GM12878 (cell line): ENCODE measurements at places on chromosomes 1 and 21. TPM values are rescaled to one million over a fixed set of nuclear protein-coding genes. Genes with fewer than 3 reads are reported as not detected.

Gene COL24A1
- 2.4 and 2.5 TPM in 2 replicates for total RNA-seq

Gene MATN1
- 0.21 and 0.24 TPM in 2 replicates for total RNA-seq

Gene LIX1L
- 23.4 and 23.6 TPM in 2 replicates for total RNA-seq

Gene KIF26B
- total RNA-seq = 11.6 and 11.7 TPM in 2 replicates

DNA sequence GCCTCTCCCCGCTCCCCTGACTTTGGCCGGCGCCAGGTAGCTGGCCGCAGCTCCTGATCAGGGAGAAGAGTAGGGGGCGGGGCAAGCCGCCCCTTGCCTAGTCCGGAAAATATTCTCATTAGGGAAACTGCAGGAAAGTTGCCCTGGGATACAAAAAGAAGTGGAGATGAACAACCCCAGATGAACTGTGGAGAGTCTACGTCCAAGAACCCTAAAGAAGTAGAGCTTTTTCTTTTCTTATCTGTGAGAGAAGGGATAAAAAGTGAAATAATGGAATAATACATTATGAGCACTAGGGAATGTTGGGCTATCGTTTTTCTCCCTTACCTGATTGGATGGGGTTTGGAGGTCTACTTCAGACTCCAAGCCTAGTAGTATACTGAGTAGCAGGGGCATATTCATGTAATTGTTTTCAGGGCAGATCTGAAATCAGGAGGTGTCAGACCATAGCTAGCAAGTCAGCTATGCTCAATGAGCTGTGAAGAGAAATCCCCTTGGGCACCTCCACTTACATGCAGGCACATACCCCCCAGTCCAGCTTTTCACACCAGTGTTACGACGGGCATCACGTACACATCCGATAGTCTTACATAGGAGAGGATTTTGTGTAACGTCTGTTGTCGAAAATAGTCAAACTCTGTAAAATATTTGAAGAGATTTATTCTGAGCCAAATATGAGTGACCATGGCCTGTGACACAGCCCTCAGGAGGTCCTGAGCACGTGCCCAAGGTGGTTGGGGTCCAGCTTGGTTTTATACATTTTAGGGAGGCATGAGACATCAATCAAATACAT, 1.7 kb upstream of the DUSP10 start:
- peak overlapping the region; percentile 89 for H3K27ac ChIP-seq
- H3K36me3 ChIP-seq = no peaks in the 10 kb centered on the region; the same call in none of the 2 replicates
- peak; percentile 94 for DNase-seq
- H3K4me1 ChIP-seq = peaks cover 18% of the 10 kb centered on the region

GRCh38 chr1:233897325-233898162, 6.9 kb upstream of the SLC35F3 start:
- H3K4me3 ChIP-seq = no peak overlapping the region
- H3K27me3 ChIP-seq = no peaks in the 10 kb centered on the region
- peaks cover 10% of the 10 kb centered on the region; the same call in 1 of the 2 replicates for H3K4me1 ChIP-seq
- peak; percentile 45 for DNase-seq

DNA sequence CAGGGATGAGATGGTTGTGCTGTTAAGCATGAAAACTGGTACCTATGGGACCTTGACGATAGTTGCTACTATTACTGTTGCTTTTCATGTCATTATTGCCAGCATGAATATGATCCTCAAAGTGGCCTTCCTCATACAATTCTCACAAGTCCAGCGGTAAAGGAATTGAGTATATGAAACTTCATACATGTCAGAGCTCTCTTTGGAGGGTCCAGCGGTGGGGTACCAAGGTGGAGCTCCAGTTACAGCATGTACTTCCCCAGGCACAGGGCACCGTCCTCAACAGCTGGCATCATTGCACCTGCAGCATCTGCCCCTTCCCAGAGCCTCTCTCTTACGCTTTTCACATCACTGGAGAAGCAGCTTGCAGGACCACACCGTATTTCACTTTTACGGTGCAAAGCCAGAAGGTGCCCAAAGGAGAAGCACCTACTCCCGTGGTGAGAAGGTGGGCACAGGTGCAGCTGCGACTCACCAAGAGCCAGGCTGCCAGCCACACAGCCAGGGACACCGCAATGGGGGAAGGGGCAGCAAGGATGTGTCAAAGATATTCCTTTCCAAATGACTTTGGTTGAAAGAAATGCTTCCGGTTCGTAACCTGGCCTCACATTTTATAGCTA, 166.4 kb upstream of the IRF2BP2 start:
- peaks cover 12% of the 10 kb centered on the region for H3K4me1 ChIP-seq
- no peak for DNase-seq
- H3K27ac ChIP-seq = no peak overlapping the region
- H3K4me3 ChIP-seq = no peak overlapping the region

DNA sequence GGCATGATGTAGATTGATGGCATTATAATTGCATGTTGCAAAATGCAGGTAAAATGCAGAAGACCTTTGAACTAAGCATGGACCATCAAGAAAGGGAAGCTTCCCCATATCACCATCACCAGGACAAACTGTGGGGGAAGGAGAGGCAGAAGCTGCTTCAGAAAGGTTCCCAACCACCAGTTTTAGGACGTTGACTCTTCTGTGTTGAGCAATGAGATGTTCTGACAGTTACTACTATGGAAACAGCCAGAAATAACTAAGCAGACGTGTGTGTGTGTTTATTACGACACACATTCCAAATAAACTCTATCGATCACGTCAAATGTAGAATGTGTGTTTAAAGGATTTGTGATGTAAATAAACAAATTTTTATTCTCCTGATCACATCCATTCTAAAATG, 110.2 kb upstream of the PLD5 start:
- H3K27ac ChIP-seq = no peak overlapping the region
- H3K4me3 ChIP-seq = no peak overlapping the region
- no peaks in the 10 kb centered on the region for H3K4me1 ChIP-seq
- no peak for DNase-seq
- H3K27me3 ChIP-seq = no peaks in the 10 kb centered on the region

DNA sequence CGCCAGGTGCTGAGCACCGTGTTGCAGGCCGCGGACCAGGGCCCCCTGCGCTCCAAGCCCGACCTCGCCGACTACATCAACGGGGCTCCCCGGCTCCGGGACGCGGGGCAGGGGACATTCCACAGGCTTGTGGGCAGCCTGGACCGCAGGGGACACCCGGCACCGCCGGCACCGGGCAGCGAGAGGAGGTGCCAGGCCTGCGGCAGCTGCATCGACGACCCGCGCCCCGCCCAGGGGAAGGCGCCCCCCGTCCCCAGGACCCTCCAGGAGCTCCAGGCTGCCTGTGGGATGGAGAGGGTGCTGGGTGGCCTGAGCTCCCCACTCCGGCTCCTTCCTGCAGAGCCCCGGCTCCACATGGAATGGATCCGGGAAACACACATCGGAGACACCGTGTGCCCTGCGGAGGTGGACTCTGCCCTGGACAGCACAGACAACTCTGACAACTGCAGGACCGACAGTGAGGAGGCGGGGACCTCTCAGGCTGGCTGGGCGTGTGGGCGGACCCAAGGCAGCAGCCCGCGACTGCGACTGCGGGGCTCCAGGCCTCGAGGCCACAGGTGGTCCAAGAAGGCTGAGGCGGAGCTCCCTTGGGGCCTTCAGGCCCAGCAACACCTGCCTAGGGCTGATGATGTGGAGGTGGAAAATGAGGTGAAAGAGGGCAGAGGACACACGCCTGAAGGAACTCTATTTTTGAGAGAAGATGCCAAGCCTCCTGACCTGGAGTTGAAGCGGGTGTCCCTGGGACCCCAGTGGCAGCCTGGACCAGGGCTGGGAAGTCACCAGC, 22.8 kb downstream of the KIAA1614 start:
- DNase-seq = no peak
- no peak overlapping the region for H3K4me3 ChIP-seq
- H3K4me1 ChIP-seq = peaks cover 14% of the 10 kb centered on the region
- no peak overlapping the region for H3K27ac ChIP-seq

DNA sequence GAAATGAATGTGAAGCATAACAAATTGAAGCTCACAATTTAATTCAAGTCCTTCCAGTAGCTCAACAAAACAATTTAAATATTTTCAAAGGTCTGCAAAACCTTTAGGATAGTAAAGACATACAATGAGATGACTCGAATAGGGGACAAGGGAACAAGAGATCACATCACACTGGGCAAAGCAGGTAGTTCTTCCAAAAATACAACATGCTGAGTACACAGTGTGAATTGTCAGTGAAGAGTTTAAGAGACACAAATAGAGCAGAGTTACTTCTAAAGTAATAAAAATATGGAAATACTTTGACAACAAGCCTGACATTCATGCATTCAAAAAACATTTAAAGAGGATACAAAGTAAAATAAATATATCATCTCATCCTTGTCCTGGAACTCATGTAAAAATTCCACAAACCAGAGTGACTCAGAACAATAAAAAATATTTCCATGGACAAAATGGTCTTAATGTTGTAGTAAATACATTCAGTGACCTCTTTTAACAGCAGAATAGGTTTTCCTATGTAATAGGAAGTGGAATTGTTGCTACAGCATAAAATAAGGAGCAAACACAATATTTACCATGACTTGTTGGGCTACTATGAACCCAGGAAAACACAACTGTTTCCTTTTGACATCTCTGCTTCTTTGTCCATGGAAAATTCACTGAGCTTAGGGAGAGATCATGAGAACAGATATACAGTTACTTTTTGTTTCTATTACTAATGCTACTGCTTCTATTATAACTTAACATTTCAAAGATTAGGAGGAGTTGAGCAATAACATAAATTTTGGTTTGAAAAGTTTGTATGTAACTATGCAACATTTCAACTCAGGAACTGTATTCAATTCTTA, 83.7 kb upstream of the BCL10 start:
- no peak for DNase-seq
- H3K27me3 ChIP-seq = no peaks in the 10 kb centered on the region
- H3K4me1 ChIP-seq = no peaks in the 10 kb centered on the region
- H3K27ac ChIP-seq = no peak overlapping the region
